Left renal pelvis (tissue), 4 donors: ENCODE measurements at places on chromosomes 12 and 14. TPM values are rescaled to one million over a fixed set of nuclear protein-coding genes. Genes with fewer than 3 reads are reported as not detected.
A peak's percentile ranks its signal among the peaks of the same experiment; 100 is the strongest.

DNA sequence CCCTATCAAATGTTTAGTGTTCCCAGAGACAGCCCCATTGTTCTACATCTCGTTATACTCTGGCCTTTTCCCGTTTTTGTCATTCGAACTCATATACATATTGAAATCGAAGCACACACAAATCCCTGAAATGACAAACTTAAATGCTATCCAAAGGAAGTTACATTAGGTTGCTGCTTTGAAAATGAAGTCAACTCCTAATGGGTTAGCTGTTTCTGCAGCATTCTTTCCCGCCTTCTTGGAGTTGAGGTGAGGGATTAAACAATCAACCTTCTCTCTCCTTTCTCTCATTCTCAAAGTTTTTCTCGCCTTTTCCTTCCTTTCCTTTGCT, 642 bp upstream of the PHC1 start:
- DNase-seq: no peak

DNA sequence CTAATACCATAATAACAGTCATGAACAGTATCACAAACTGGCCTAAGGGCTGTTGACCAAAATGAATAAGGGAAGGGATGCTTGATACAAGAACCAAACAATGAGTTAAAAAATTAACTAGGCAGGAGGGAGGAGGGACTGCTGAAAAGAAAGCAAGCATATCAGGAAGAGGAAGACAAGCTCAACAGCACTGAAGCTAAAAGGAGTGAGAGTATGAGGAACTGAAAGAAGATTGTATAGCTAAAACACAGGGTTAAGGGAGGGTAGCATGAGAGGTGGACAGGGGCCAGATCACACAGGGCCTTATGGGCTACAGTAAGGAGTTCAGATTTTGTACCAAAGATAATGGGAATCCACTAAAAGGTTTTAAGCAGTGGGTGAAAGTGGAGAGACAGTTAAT, 34.1 kb downstream of the ITGA7 start:
- DNase-seq: no peak

DNA sequence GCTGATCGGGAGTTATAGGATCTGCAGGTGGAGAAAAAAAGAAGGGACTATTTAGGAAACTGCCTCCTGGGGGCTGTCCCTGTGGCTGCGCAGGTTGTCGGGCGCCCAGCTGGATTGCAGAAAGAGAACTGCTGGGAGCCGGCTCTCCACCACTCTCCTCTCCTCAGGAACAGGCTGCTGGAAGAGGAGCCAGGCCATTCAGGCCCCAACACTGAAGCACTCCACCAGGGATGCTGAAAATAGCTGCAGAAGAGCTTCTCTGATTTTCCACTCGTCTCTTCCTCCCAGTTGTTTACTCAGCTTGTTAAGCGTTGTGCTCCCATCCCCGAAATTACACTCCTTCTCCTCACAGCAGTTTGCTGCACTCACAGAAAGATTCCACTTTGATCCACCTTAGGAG, 347.3 kb downstream of the GLT1D1 start:
- no peak for DNase-seq

DNA sequence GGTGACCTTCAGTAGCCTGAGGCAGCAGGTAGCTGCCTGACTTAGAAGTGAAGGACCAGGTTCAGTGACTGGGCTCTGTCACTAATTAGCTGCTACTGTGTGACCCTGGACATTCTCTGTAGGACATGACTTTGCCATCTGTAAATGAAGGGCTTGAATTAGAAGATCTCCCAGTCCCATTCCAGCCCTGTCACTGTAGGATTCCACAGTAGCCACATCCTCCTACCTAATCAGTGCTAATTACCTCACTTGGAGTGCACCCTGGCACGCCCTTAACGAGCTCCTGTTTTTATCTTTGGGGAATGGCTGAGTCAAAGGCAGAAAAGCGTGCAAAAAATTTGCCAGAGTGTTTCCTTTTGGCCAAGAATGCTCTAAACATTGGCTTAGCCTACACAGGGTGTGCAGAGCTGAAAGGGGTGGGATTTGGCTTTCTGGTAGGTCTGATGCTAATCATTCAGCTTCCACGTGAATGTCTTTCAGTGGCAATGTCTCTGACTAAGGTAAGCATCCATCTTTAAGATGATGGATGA, 6.8 kb downstream of the NTF3 start:
- DNase-seq: no peak

GRCh38 chr12:3076730-3077571, at the start of gene TSPAN9:
TSPAN9 (plus strand) TSS chr12:3077379; CDS start chr12:3201194, 123,815 bp downstream.
- no peak for DNase-seq

- DNase-seq: peak; percentile 56
Measured at GRCh38 chr14:31950764-31951637, 126.1 kb upstream of the ARHGAP5 start.

- no peak for DNase-seq
Measured at GRCh38 chr14:89681086-89682018, 264.3 kb upstream of the FOXN3 start.

DNA sequence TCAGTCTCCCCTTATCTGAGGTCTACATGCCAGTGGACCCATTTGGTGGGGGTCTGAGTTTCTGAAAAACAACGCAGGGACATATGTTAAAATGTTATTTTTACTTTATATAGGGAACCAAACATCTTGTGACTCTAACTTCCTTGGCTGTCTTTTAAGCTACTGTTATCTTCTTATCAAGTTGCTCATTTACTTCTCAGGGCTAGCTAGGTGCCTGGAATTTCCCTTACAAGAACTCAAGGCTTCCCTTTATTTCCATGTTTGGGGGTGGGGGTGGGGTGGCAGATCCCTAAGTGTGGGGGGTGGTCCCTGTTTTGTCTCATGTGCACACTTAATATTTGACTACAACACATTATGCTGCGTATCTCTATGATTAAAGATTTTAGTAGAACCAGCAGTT, 31.6 kb downstream of the PPP1R36 start:
- DNase-seq: no peak

GRCh38 chr12:83841620-83842019, 1071.0 kb downstream of the SLC6A15 start:
- no peak for DNase-seq

- DNase-seq: no peak
Measured at GRCh38 chr14:103584326-103584915, 21.7 kb downstream of the COA8 start.

DNA sequence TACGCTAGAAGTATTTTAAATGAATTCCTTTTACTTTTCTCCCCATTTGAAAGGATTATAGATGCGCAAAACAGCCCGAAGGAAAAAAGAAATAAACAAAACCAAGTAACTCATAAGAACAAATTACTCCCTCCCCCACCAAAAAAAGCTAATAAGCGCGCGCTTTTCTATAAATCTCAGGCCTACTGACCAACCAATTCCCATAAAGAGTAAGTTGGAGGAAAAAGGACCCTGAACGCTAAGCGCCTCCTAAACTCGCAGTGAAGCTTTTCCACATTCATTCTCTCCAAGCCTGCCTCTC, 588 bp downstream of the MBIP start:
- no peak for DNase-seq

GRCh38 chr14:70784886-70785285, 24.4 kb downstream of the MAP3K9 start:
- DNase-seq: no peak

GRCh38 chr12:98752726-98753125, 107.6 kb downstream of the APAF1 start:
- DNase-seq: no peak

- no peak for DNase-seq
Measured at GRCh38 chr12:96810057-96810456, 97.0 kb upstream of the NEDD1 start.

DNA sequence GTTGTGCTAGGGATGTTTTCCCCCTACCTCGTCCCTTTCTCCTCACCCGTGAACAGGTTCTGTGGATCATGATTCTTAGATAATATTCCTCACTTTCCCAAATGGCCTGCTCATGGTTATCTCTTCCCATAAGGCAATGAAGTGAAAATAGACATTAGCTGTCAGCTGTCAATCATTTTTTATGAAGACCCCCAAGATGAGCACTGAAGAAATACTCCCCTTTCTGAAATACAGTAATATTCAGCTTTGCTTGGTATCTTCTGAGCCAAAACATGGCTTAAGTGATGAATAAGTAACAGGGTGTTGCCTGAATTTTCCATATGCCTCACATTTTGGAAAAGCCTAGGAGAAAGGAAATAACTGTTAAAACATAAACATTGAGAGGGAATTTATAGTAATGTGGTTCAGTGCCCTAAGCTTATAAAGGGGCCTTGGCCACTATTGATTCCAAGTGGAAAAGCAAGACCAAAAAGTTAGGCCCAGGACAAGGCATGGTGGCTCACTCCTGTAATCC, 70.7 kb upstream of the NAP1L1 start:
- no peak for DNase-seq

DNA sequence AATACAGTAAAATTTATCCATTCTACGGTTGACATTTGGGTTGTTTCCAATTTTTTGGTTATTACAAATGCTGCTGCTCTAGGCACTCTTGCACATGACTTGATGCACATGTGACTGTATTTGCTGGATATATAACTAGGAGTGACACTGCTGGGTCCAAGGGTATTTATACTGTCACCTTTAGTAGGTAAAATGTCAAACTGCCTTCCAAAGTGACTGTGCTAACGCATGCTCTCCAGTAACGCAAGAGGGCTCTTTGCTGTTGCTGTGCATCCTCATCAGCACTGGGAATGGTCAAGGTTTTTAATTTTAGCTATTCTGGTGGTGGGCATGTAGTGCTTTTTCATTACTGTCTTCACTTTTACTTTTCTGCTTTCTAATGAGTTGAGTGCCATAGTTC, 62.3 kb downstream of the ACADS start:
- no peak for DNase-seq

DNA sequence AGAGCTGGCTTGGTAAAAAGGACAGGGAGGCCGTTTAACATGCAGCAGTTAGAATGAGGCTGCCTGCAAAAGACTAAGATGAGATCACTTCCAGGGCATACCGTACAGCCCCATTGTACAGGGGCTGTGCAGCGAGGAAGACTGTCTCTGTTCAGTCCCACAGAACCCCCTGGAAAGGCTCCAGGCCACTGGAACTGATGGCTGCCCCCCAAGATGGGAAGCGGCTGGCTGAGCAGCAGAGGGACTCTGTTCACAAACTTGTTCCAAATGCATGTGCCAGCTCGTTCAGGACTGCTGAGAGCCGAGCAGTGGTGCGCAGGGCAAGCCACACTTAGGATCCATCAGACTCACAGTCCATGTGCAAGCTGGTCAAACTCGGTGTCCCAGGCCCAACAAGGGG, 82.9 kb downstream of the CHGA start:
- DNase-seq: no peak

DNA sequence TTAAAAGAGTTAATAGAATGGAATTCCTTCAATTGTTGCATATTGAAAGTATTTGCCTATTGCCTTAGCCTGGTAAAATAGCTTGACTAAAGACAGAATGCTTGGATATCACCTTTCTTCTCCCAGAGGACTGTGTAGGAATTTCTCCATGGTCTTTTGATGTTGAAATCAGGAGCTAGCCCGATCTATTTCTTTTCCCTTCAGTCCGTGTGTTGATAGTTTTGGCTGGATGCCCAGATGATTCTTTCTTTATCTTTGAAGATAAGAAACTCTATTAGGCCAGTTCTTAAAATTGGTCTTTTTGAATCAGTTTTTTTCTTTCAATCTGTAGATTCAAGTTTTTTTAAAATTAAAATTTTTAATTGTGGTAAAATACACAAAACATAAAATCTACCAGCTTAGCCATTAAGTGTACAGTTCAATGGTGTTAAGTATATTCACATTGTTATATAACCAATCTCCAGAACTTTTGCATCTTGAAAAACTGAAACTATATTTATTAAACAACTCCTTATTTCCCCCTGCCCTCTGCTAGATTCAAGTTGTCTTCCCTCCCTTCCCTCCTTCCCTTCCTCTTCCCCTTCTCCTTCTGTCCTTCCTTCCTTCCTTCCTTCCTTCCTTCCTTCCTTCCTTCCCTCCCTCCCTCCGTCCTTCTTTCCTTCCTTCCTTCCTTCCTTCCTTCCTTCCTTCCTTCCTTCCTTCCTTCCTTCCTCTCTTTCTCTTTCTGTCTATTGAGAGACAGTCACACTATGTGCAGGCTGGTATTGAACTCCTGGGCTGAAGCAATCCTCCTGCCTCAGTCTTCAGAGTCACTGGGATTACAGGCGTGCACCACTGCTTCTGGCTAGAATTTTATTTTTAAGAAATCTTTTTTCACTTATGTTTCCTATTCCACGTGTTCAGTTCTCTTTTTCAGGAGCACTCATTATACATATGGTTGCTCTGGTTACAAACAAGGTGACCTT, 10.1 kb downstream of the LACRT start:
- no peak for DNase-seq

The EML1 gene
- polyA plus RNA-seq: 30.3 TPM

The ZDHHC22 gene
- 0.70 TPM for polyA plus RNA-seq

The DDX47 gene
- 68.5 TPM for polyA plus RNA-seq

The CLEC4A gene
- 3.8 TPM for polyA plus RNA-seq

The CDKL1 gene
- polyA plus RNA-seq: 8.6 TPM

The ZNF268 gene
- 23.2 TPM for polyA plus RNA-seq

The SLC2A14 gene
- 0.43 TPM for polyA plus RNA-seq

The RNASE7 gene
- polyA plus RNA-seq: 0.63 TPM

The PFDN5 gene
- polyA plus RNA-seq: 546 TPM
